Inflammatory macrophage (primary cell): ENCODE measurements at places on chromosomes 11 and 22.

DNA sequence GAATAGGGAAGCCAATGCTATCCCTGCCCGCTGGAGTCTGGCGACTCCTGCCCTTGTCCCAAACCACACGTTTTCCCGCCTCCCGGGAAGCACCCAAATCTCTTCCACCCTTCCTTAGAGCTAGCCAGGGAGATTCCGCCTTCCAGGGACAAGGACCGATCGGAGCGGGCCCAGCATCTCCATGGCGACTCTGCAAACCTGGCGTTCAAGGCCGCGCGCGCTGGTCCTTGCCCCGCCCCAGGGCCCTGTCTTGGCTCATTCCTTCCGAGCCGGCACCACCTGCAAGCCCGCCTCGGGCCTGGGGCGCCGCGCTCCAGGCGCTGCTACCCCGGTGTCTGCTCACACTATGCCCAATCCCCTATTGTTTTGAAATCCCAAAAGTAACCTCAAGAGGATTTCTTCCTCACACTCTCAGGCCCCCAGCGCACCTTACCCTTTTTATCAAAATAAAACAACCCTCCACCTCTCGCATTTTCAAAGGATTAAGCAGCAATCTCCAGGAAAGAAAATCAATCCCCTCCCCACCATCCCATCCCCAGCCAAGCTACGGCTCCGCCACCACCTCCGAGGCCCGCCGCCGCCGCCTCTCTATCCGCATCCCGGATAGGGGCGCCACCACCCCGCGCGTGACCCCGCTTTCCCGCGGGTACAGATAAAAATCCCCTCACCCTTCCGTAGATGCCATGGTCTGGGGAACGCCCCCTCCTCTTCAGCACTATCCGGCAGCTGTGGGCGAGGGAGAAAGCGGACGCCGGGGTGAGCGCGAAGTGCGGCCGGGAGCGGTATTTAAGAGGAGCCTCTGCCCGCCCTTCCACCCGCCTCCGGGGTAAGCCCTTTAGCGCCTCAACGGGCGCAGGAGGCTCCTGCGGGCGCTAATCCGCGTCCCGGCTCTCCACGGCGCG lies 825 bp downstream of the SLC1A2 start:
- no peak for DNase-seq

- DNase-seq = no peak
Measured at GRCh38 chr22:47023871-47024270, 261.4 kb downstream of the TBC1D22A start.

DNA sequence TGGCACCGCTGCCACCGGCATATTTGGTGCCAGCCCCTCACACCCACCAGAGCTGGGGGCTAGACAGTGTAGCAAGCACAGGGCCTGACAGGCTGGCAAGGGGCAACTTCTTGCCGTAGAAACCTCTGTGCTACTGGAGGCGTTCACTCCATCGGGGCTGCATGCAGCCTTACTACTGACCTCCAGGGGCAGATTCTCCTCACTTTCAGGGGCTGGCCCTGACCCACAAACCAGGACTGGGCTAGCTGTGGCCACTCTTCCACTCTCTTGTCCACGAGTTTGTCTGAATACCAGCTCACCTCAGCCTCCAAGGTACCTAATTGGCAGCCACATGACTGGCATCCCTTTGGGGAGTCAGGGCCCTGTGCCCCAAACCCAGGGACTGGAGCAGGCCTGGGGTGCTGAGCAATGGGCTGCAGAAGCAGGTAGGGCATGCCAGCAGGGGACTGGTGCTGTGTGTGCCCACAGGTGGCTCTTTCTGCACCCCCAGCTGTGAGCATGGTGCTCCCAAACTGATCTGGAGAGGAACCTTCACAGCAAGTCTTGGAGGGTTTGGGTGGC lies 2.1 kb upstream of the LMO1 start:
- DNase-seq = no peak

DNA sequence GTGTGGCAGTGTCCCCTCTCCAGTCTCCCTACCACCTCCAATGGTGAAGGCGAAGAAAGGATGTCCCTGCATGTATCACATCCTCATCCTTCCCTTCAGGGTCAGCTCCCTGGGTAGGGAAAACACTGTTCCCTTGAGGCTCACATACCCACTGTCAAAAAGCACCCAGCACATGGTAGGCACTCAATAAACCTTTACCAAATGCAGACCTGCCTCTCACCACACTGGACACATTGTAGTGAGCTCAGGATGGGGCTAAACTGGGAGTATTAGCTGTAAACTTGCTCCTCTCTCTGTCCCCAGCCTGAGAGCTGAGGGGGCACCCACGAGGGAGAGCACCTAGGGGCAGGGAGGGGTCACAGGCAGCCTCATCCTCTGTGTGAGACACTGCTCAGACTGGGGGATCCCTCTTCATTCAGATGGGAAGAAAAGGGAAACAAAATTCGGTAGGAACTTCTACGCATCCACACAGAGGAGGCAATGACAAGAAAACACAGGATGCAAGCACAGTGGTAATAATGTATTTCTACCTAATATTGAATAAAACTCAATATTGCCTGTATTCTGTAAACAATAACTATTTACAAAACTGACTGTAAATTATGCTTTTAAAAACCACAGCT lies 101.6 kb upstream of the TOP3B start:
- no peak for DNase-seq

- peak; percentile 49 for DNase-seq
Measured at GRCh38 chr11:108203075-108203474, 19.4 kb downstream of the NPAT start.

DNA sequence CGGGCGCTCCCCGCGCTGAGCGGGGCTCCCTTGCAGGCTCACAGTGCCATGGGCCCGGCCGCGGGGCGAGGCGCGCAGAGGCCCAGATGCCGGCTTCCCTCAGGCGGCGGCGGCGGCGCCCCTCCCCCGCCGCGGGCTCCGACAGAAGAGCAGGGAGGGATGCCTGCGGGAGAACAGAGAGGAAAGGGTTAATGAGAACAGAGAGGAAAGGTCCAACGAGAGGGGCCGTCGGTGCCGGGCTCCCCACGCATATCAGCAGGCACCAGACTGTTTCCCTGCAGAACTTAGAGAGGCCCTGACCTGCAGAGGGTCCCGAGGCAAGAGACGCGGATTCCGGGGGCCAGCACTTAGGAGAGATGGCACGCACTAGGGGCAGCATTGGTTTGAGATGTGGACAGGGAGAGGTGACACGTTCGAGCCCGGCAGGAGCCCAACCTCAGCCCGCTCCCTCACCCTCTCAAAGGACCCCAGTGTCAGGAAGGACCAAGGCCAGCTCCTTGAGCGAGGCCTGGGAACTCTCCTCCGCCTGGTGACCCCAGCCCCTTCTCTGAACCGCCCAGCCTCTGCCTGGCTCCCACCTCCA lies 9.1 kb downstream of the NRXN2 start:
- DNase-seq = no peak

DNA sequence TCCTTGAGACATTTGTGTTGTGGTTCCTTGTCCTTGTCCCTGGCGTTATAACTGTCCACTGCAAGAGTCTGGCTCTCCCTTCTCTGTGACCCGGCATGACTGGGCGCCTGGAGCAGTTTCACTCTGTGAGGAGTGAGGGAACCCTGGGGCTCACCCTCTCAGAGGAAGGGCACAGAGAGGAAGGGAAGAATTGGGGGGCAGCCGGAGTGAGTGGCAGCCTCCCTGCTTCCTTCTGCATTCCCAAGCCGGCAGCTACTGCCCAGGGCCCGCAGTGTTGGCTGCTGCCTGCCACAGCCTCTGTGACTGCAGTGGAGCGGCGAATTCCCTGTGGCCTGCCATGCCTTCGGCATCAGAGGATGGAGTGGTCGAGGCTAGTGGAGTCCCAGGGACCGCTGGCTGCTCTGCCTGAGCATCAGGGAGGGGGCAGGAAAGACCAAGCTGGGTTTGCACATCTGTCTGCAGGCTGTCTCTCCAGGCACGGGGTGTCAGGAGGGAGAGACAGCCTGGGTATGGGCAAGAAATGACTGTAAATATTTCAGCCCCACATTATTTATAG lies 23.0 kb downstream of the MYBPC3 start:
- no peak for DNase-seq

DNA sequence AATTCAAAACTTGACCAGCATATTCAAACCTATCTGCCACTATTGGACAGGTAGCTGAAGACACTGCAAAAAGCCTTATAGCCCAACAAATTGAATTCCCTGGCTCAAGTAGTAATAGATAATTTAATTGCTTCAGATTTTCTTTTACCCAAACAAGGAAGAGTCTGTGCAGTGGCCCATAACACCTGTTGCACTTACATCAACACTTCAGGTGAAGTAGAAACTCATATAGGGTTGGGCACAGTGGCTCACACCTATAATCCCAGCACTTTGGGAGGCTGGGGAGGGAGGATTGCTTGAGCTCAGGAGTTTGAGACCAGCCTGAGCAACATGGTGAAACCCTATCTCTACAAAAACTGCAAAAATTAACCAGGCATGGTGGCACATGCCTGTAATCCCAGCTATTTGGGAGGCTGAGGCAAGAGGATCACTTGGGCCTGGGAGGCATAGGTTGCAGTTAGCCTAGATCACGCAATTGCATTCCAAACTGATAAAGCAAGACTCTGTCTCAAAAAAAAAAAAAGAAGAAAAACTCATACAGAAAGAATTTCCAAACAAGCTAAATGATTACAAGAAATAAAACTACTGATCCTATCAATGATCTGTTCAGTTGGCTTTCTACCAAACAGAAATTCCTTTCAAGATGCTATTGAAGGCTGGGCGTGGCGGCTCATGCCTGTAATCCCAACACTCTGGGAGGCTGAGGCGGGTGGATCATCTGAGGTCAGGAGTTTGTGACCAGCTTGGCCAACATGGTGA lies 9.5 kb downstream of the FOLR3 start:
- DNase-seq = no peak

DNA sequence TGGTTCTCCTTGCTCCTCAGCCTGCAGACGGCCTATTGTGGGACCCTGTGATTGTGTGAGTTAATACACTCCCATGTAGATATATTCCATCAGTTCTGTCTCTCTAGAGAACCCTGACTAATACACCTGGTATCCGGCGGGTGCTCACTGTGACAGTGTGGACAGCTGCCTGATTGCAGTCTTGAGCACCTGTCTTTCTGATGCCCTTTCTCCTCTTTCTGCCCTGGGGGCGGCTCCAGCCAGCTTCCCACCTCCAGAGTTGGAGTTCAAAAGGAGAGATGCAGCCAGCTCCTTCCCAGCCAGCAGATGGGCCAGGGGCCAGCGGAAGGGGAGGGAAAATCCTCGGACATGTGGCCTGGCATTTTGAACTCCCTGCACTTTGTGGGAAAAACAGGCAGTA lies 15.0 kb downstream of the SMIM38 start:
- DNase-seq = no peak

DNA sequence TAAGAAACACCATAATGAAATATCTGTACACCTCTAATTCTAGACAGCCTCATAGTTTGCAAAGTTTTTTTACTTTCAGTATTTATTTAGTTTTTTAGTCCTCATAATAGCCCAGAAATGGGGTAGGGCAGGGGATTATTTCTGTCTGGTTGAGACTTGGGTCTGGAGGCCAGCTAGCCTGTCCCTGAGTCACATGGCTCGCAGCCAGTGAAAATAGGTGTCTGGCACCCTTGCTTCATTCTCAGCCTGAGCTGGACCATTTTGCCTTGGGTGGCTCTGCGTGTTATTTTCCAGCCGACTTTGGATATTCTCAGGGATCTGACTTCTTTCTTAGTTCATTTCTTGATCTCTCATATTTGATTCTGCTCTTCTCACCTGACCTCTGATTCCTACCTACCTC lies 123.9 kb upstream of the NARS2 start:
- DNase-seq = no peak

DNA sequence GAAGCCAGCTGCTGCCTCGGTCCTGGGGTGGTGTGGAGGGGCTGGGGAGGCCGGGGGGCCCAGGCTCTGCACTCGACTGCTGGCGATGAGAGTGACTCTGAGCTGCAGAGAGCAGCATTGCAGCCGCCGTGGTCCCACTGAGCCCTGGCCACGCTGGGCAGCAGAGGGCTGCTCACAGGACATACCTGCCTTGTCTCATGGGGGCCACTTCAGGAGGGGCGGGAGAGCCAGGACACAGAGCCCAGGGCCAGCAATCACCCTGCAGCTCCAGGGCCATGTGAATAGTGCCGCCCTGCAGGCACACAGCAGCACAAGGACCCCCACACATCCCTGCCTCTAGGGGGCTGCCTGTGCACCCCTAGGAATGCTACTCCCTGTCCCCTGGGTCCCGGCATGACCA lies 147.0 kb downstream of the CRYBB2 start:
- DNase-seq = no peak

DNA sequence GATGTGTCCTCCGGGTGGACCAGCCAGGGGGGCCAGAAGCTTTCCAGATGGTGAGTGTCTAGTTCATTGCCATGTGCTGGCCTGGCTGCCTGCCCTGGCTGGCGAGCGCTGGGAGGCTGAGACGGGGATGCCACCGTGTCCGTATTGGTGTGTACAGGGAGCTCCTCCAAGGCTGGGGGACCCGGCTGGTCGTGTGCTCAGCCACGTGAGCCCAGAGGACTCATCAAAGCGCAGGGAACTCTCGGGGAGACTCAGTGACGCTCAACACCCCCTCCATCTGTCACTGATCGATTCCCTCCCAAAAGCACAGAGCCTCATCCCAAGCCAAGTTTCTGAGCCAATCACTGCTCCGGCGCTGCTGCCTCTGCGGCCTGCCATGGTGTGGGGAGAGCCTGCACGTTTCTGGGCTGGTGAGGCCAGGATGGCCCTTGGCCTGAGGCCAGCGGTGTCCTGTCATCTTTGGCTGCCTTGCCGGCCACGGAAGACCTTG lies 423.7 kb downstream of the SHANK2 start:
- no peak for DNase-seq

DNA sequence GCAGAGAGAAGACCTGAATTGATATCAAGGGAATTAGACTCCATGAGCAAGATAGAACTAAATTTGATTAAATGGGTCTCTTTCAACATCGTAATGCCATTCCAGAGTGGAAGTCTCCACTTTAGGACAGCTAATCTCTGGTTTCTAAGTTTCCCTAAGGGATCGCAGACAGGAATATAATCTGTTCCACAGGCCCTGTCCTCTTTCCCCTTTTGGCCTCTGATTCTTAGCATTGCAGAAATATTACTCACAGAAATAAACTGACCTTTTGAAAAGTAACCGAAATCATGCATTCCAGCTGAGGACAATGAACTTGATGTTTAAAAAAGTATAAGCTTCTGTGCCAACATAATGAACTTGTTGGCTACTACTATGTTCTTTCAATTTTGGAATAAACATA lies 227.8 kb downstream of the ETS1 start:
- DNase-seq = no peak

DNA sequence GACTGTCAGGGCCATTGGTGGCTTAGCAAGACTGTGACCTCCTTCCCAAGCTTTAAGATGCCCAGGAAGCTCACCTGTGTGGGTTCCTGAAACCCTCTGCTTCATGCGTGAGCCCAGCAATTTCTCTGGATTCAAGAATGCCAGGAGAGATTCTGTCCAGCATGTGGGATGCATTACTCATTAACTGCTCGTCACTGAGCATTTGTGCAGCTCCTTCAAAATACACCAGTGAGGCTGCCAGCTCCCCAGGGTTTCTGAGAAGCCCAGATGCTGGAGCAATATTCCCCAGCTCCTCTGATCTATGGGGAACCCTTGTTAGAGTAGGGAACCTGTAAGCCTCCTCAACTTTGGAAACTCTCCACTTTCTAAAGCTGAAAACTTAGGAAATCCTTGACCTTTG lies 126.5 kb downstream of the CHST1 start:
- DNase-seq = no peak

- DNase-seq = no peak
Measured at GRCh38 chr11:63719987-63720386, 38.7 kb downstream of the RTN3 start.
